ENCODE measurements at places on chromosomes 2 and 18.

- no peak for DNase-seq
Observed at GRCh38 chr2:141957827-141958450, 172.9 kb downstream of the LRP1B start.

- DNase-seq = peak; percentile 31
Observed at GRCh38 chr2:42238644-42239288, 69.6 kb downstream of the EML4 start.

- DNase-seq = no peak
Observed at GRCh38 chr2:230751062-230751461, 38.4 kb downstream of the CAB39 start.

DNA sequence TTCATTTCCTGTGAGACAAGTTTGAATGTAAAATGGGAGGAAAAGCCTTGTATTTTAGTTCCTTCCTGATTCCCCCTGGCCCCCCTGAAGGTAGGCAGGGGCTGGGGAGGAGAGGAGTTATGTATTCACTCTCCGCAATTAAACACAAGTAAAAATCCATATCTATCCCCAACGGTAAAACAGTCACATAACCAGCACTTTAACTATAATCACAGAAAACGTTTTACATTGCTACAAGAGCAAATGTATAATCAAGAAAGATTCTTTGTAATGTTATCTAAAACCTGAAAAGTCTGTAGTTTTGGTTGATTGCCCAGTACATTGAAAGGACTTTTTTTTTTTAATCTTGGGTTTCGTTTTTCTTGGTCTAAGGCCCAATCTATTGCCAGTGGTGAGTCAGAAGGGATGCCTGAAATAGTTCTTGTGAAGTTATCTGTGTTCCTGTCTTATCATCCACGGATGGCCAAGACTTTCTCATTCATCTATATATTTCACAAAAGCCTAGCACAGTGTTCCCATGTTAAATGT lies 34.5 kb upstream of the CCNYL1 start:
- no peak for DNase-seq

DNA sequence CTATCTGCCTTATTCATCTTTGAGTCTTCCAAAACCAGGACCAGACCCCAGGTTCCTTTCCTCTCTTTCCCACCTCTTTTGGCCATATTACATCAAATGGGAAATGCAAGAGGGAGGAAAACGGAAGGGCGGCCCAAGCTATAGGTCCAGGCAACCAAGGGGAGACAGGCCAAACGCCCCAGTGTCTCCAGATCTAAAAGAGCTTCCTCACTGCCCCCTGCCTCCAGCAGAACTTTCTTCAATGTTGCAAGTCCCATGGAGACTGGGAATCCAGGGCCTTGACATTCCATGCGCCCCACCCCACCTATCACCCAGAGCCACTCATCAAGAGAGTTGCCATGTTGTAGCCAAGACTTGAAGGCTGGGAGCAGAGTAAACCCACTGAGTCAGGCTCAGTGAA lies 15.4 kb downstream of the TNS1 start:
- DNase-seq = no peak

- DNase-seq = no peak
Observed at GRCh38 chr2:135532581-135532980, 1.3 kb downstream of the R3HDM1 start.

DNA sequence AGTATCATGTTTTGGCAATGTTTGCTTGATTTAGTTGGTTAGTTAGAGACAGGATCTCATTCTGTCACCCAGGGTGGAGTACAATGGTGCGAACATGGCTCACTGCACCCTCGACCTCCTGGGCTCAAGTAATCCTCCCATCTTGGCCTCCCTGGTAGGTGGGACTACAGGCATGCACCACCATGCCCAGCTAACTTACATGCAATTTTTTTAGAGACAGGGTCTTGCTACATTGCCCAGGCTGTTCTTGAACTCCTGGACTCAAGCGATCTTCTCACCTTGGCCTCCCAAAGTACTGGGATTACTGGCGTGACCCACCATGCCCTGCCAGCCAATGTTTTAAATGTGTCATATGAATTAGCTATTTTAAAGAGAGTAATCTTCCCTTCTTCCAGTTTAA lies 16.3 kb upstream of the CDKL4 start:
- no peak for DNase-seq

- no peak for DNase-seq
Observed at GRCh38 chr2:19649142-19649541, 252.6 kb downstream of the TTC32 start.

DNA sequence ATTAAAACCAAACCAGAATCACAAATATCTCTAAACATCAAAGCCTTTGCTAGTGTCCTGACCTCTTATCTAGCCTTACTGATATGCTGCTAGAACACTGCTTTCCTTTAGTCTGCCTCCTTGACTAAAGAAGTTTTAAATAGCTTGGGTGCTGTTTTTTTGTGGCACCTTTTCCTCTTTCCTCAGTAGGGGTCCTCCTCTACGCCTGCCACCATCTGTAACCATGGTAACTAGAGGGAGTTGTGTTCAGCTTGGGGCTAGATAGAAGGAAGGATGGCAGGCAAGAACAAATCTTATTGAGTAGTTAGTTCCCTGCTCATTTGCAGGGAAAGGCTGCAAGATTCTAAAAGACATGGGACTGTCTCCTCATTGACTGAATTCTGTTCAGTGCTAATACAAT lies 86.0 kb downstream of the TAF4B start:
- no peak for DNase-seq

- no peak for DNase-seq
Observed at GRCh38 chr18:62044490-62045000, 142.3 kb downstream of the PIGN start.

DNA sequence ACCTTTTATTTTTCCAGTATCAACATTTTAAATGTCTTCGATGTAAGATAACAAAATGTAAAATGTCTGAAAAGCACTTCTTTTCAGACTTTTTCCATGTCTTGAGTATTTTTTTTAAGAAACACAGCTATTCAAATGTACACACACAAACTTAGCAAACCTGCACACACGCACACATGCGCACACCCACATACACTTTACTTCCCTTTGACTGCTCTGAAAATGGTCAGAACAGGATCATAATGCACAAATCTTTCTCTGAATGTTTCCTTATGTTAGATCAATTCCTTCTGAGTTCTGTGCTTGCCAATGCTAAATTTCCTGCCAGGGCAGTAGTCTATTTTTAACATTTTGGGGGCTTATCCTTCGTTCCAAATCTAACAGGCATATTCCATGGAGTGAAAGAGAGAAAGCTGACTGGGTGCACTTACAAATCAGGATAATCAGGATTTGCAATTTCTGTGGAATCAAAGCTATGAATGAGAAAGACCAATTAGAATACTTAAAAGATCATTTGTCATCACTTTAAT lies 136.3 kb downstream of the ZEB2 start:
- DNase-seq = no peak

DNA sequence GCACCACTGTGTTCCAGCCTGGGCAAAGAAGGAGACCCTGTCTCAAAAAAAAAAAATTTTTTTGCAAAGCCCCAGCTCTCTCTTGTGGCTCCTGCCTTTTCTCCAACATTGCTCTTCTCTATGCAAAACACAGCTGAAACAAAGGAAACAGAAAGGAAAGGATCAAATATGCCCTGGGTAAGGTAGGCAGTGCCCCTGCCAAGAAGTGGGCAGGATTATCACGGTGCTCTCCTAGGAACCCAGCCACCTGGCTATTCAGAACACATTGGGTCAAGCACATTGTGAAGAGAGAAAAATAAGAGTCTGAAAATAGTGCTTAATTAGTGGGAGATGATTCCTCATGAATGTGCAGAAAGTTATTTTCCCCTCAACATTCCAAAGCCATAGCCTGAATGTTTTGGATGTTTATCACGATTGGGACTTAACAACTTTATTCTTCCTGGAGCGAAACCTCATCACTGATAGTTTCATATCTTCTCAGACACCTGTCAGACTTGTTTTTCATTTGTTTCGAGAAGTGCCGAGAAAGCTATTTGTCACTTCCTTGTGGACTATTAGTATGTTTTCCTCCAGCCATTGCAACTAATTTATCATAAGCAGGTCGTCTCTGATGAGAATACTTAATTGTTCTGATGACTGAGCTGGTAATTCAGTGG lies 42.7 kb upstream of the RPL31 start:
- no peak for DNase-seq

DNA sequence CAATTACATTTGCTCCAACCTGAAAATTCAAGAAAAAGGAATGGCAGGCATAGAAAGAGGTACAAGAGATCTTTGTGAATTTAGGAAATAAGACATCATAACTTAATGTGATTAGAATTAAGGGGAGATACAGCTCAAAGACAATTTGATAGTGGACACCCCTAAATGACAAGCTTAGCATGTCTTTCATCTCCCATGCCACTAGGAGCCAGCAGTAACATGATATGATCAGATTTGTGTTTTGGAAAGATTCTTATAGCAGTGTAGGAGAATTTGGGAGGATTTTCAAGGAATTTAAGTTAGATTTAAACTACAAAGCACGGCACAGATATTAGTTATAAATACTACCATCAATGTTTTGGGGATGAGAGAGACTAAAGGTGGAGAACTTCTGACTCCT lies 340.8 kb downstream of the RDH14 start:
- DNase-seq = no peak

DNA sequence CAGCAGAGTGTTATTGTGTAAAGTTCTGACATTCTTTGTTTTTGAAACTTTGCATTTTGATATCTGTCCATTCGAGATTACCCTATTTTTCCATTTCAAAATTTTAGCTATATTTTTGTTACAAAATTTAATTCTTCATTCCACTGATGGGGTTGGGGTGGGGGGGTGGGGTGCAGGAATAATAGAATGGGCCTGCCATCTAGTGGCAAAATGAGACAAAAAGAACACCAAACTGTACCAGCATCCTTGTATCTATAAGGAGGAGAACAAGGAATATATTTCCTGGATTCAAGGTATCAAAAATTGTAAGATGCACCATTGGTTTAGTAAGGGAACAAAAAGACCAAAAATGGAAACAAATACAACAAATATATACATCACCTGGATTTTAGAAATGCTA lies 27.9 kb upstream of the TTR start:
- DNase-seq = no peak

GRCh38 chr2:51986101-51986500 lies 954.2 kb upstream of the NRXN1 start:
- no peak for DNase-seq

DNA sequence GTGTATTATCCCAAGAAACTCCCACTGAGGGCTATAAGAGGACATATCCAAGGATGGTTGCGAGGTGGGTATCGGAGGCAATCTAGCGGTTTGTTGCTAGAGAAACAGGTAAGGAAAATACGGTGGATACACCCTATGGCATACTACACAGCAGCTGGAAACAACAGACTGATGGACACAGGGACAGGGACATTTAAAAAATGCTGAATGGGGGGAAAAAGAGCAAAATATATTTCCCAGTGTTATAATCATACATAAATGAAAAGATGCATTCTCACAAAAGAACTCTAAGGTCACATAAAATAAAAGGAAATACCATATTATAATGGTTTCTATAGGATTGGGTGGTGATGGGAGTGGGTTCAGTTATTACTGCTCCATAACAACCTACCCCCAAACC lies 95.9 kb downstream of the SMC6 start:
- DNase-seq = no peak

- no peak for DNase-seq
Observed at GRCh38 chr2:165905854-165906253, 47.7 kb downstream of the TTC21B start.

GRCh38 chr2:112474844-112475486 lies 7.0 kb upstream of the TTL start:
- DNase-seq = no peak

DNA sequence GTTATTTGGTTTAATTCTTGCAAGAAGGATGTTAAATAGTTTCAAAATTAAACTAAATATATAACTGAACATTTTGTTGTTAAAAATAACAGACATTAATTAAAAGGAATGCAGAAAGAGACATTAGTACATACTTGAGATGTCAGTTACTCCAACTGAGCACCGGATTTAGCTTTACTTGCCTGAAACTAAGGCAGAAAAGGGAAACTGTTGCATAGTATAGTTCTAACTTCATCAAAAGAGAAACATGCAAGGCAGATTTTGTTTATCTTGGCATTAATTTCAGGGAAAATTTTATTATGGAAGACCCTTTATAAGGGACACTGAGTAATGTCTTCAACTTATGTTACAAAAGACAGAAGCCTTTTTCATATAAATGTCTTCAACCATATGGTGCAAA lies 218.3 kb downstream of the STK39 start:
- no peak for DNase-seq

DNA sequence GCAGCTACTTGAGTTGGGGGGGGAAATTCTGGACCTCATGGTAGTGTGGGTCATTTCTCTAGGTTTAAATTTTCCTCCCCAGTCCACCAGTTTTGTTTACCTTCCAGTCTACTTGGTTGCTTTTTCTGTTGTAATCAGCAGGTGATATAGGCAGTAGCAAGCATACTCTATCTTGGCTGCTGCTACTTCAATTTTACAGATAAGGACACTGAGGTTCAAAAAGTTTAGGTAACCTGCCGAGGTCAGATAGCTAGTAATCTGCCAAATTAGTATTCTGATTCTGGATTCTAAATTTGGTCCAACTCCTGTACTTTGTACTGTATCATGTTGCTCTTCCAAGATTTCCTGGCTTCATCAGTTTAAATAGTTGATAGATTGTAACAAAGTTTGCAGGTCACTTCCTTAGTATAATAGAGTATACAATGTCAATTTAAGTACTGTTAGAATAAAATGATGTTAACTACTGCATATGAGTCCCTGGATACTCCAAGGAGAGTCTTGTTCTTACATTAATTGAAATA lies 34.7 kb downstream of the ANTXR1 start:
- no peak for DNase-seq

GRCh38 chr2:33265584-33266338 lies 210.7 kb upstream of the RASGRP3 start:
- DNase-seq = no peak

DNA sequence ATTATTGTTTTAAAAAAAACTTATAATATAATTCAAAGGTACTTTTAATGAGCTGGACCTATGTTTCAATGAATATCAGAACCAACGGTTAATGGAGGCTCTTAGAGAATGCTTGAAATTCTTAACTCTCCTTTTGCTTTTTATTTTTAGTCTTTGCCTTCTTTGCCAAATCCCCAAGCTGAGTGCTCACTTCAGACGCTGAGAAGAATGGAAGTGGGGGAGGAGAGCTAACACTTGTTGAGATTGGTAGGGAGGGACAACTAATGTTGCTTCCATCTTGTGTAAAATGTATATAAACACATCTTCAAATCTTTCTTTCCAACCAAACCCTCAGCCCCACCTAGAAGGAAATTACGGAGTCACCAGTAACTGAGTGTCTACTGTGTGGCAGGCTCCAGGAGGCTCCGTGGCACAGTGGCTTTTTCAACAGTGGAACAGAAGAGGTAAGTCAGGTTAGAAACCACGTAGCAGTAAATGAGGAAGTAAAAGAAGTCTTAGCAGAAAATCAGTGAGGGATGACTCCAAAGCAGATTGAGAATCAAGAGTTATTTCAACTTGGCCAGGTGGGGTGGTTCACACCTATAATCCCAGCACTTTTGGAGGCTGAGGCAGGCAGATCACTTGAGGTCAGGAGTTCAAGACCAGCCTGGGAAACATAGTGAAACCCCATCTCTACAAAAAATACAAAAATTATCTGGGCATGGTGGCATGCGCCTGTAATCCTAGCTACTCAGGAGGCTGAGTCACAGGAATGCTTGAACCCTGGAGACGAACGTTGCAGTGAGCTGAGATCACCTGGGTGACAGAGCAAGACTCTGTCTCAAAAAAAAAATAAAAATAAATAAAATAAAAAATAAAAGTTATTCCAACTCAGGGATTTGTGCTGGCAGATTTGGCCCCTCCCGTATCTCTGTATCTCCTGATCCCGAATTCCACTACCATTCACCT lies 45.0 kb upstream of the CREB1 start:
- DNase-seq = no peak

- DNase-seq = no peak
Observed at GRCh38 chr2:201983800-201984199, 49.9 kb upstream of the FZD7 start.

GRCh38 chr2:212619954-212620353 lies 81.4 kb upstream of the ERBB4 start:
- no peak for DNase-seq

Data from iPS DF 6.9 (cell line).